ENCODE measurements at places on chromosomes 12 and 14.

- DNase-seq, result no peak
Observed at GRCh38 chr12:5723711-5724252, 221.3 kb downstream of the ANO2 start.

DNA sequence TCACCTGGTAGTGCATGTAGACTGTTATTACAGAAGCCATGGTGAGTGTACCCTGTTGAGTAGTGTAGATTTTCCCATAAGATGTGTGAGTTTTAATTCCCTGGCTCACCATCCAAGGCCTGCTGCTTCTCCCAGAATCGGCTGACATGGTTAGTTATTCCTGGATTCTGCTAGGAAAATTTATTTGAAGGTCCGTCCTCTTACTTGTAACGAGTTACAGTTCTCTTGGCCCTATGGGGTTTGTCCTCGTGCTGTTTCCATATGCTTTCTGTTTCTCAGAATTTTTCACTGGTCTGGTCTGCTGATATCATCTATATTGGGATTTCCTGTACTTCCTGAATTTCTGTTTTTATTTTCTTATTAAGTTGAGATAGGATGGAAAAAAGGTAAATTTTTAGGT is 423.3 kb upstream of the RGS6 start:
- no peak for DNase-seq

GRCh38 chr14:103144085-103144484 is 20.8 kb downstream of the TNFAIP2 start:
- no peak for DNase-seq

GRCh38 chr14:23639048-23639890 is 3.1 kb downstream of the DHRS2 start:
- DNase-seq, result no peak

GRCh38 chr14:91286530-91286937 is 42.0 kb upstream of the GPR68 start:
- peak; percentile 81 for DNase-seq

GRCh38 chr14:56694609-56695008 is 115.0 kb downstream of the TMEM260 start:
- DNase-seq, result no peak
